ENCODE measurements at places on chromosomes 4 and X.

GRCh38 chr4:118942465-118942864 lies 53.8 kb downstream of the SYNPO2 start:
- H3K36me3 ChIP-seq = no peaks in the 10 kb centered on the region
- no peak overlapping the region for H3K4me3 ChIP-seq
- DNase-seq = no peak

- no peaks in the 10 kb centered on the region for H3K4me1 ChIP-seq
- H3K27me3 ChIP-seq = no peaks in the 10 kb centered on the region
- H3K27ac ChIP-seq = no peak overlapping the region
- H3K4me3 ChIP-seq = no peak overlapping the region
- H3K36me3 ChIP-seq = no peaks in the 10 kb centered on the region
These were observed 269.7 kb upstream of the LCORL start for GRCh38 chr4:18291256-18291655.

DNA sequence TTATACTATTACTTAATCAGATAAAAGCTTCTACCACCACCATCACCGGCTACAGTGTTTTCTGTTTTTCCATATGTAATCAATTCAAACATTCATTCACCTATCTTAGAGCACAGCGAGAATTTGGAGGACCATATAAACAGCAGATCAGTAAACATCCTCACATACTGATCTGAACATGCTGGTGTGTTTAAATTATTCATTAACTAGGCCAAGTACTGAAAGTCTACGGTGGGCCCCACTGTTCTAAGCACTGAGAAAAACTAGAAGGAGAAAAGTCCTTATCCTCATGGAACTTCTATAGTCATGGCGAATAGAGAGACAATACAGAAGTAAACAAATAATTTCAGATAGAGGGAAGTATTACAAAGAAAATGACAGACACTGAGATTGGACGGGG lies 176.6 kb downstream of the NR3C2 start:
- no peaks in the 10 kb centered on the region for H3K27me3 ChIP-seq
- H3K4me3 ChIP-seq = no peak overlapping the region
- no peak for DNase-seq
- H3K27ac ChIP-seq = no peak overlapping the region

GRCh38 chr4:156191044-156191781 lies 237.5 kb upstream of the CTSO start:
- H3K36me3 ChIP-seq = no peaks in the 10 kb centered on the region
- no peak overlapping the region for H3K4me3 ChIP-seq
- no peaks in the 10 kb centered on the region for H3K27me3 ChIP-seq
- H3K27ac ChIP-seq = no peak overlapping the region

DNA sequence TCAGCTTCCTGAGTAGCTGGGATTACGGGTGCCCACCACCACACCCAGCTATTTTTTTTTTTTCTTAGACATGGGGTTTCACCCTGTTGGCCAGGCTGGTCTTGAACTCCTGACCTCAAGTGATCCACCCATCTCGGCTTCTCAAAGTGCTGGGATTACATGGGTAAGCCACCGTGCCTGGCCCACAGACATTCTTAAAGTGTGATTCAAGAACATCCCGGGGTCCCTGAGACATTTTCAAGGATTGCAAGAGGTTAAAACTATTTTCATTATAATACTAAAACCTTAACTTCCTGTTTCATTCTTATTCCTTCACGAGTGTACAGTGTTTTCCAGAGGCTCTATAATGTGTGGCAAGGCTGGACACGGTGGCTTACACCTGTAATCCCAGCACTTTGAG lies 318.7 kb downstream of the CAMK2D start:
- H3K4me1 ChIP-seq = no peaks in the 10 kb centered on the region
- H3K36me3 ChIP-seq = no peaks in the 10 kb centered on the region
- DNase-seq = no peak
- H3K27me3 ChIP-seq = no peaks in the 10 kb centered on the region
- H3K27ac ChIP-seq = no peak overlapping the region

DNA sequence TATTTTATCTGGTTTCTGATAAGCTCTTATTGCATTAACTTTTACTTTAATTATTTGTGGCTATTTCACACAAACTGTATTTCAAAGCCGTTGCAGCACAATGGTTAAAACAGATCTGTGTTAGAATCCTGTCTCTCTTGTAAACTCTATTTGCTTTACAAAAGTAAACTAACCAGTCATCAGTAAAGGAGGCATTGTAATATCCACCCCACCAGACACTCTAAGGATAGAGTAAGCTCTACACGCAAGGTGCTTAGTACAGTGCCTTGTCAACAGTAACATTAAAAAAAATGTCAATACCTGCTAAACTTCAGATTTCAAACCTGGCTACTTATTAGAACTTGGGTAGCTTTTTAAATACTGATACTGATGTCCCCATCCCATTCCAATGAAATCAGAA lies 228.4 kb downstream of the RCHY1 start:
- H3K36me3 ChIP-seq = no peaks in the 10 kb centered on the region
- H3K27me3 ChIP-seq = no peaks in the 10 kb centered on the region
- H3K27ac ChIP-seq = no peak overlapping the region
- no peak for DNase-seq
- no peaks in the 10 kb centered on the region for H3K4me1 ChIP-seq

DNA sequence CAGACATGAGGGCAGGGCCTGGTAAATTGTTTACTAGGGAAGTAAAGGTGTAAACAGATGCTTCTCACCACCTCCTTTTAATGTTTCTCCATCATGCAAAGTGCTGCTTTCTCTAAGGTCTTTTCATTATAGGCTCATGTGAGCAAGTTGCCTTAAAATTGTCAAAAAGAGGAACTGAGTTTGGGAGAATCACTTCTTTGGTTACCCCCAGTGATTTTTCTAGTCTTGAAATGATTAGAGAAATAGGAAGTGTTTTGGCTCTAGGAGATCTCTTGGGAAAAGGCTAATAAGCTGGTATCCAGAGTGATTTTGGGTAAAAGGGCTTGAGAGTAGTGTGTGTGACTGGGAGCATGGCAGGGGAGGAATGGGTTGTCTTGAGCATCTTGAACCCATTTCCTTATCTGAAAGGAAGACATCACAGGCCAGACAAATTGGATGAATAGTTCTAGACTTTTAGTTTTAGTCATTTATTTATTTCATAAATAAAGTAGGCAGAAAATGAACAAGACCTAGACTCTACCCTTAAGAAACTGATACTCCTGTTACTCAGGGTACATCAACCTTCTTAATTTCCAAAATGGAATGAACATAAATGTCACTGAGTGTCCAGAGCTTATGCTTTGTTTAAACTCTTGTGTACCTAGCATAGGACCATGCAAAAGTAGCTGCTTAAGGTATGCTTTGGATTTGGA lies 14.2 kb downstream of the GRPR start:
- no peak overlapping the region for H3K4me3 ChIP-seq
- no peak for DNase-seq
- H3K36me3 ChIP-seq = no peaks in the 10 kb centered on the region
- no peaks in the 10 kb centered on the region for H3K27me3 ChIP-seq
- no peak overlapping the region for H3K27ac ChIP-seq
- no peaks in the 10 kb centered on the region for H3K4me1 ChIP-seq

DNA sequence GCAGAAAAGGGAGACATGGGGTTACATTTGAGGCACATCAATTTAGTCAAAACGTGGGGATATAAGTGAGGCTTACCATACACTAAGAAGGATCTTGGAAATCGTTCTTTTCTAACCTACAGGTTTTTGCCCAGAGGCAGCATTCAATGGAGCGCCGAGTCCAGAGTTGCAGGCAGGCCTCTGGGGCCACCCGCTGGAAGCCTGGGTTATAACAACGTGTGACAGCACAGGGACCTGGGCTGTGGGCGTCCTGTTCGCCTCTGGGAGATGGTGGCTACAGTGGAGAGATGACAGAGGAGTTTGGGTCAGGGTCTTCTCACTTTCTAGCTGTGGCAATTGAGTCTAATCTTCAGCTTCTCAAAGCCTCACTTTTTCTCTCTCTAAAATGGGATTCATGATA lies 53.9 kb downstream of the ENPP6 start:
- no peaks in the 10 kb centered on the region for H3K4me1 ChIP-seq
- DNase-seq = no peak

DNA sequence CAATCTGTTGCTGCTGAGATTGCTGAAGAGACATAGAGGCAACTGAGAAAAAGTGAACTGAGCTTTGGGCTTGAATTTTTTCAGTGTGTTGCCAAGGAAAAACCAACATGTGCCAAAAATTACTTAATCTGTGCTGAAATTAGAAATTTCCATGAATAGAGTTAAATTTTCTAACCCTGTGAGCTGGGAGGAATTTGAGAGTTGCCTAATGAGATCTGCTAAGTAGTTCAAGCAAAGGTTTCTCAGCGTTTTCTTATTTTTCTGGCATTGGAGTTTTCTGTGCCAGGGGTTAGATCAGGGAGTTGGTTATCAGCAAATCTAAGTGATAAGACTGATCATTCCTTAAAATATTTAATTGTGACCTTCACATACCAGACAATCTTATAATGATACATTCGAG lies 457.5 kb upstream of the GNPDA2 start:
- no peaks in the 10 kb centered on the region for H3K4me1 ChIP-seq
- no peaks in the 10 kb centered on the region for H3K36me3 ChIP-seq
- no peak overlapping the region for H3K4me3 ChIP-seq
- no peaks in the 10 kb centered on the region for H3K27me3 ChIP-seq
- DNase-seq = no peak
- no peak overlapping the region for H3K27ac ChIP-seq

DNA sequence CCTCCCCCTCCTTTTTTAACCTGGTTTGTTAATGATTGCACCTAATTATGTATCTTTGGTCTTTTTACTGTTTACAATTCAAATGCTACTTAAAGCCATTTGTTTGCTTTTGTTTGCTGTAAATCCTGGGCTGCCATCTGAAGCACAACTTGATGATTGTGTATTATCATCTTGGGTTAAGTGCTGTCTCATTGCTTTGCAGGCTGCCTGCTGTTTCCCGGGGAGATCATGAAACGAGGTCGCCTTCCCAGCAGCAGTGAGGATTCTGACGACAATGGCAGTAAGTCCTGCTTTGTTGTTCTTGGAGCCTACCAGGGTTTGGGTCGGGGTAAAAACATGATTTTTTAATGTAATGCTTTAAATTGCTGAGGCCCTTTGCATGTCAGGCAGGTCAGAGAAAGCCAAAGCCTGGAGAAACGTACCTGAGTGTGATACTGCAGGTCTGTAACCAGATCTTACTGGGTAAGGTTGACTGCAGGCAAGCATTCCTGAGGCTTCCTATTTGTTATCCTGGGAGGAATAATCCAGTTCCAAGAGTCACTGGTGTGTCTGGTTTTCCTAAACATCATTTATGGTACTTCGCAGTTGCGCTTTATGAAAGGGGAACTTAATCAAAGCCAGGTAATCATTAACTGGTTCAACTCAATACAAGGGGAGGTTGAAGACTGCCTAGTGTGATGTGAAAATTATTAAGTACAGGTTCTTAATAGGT lies 22.2 kb downstream of the JADE1 start:
- H3K36me3 ChIP-seq = no peaks in the 10 kb centered on the region
- no peak overlapping the region for H3K4me3 ChIP-seq
- no peak for DNase-seq
- H3K27me3 ChIP-seq = no peaks in the 10 kb centered on the region

DNA sequence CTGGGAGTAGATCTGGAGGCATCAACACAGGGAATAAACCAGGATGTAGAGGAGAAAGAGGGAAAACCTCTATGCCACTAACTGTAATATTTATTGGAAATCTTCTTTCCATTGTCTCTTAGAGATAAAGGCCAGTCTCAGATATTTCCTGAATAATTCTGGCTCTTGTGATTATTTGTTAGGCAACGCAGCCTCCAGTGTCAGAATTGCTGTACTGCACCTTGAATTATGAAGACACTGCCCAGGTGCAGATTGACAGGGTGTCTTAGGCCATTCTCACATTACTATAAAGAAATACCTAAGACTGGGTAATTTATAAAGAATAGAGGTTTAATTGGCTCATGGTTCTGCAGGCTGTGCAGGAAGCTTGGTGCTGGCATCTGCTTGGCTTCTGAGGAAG lies 100.7 kb upstream of the ZDHHC15 start:
- H3K27me3 ChIP-seq = no peaks in the 10 kb centered on the region
- H3K4me1 ChIP-seq = no peaks in the 10 kb centered on the region
- H3K4me3 ChIP-seq = no peak overlapping the region
- no peaks in the 10 kb centered on the region for H3K36me3 ChIP-seq
- no peak overlapping the region for H3K27ac ChIP-seq

- H3K36me3 ChIP-seq = no peaks in the 10 kb centered on the region
- H3K4me3 ChIP-seq = no peak overlapping the region
- no peaks in the 10 kb centered on the region for H3K4me1 ChIP-seq
These were observed 147.5 kb upstream of the ANK2 start for GRCh38 chr4:112901962-112902411.

DNA sequence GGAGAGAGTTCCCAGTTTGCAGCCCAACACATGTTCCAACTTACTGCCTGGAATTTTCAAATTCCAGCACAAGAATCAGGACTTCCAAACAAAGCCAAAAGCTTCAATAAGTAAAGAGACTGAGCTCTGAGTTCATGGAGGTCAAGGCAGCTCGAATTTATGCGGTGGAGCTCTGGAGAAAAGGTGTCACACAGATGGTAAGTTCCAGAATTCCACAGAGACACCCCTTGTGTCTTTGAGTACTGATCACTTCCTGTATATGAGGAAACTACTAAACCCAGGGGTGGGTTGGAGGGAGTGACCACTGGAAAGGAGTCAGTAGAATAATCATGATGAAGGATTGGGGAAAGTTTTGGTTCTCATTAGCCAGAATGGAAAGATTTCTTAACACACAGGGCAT lies 118.5 kb upstream of the GUCY1A1 start:
- DNase-seq = no peak
- no peaks in the 10 kb centered on the region for H3K36me3 ChIP-seq
- H3K4me3 ChIP-seq = no peak overlapping the region
- H3K4me1 ChIP-seq = no peaks in the 10 kb centered on the region
- H3K27me3 ChIP-seq = no peaks in the 10 kb centered on the region
- no peak overlapping the region for H3K27ac ChIP-seq

GRCh38 chr4:187715466-187715865 lies 280.1 kb upstream of the ZFP42 start:
- H3K4me3 ChIP-seq = no peak overlapping the region
- H3K27ac ChIP-seq = no peak overlapping the region
- no peaks in the 10 kb centered on the region for H3K4me1 ChIP-seq
- H3K27me3 ChIP-seq = no peaks in the 10 kb centered on the region

DNA sequence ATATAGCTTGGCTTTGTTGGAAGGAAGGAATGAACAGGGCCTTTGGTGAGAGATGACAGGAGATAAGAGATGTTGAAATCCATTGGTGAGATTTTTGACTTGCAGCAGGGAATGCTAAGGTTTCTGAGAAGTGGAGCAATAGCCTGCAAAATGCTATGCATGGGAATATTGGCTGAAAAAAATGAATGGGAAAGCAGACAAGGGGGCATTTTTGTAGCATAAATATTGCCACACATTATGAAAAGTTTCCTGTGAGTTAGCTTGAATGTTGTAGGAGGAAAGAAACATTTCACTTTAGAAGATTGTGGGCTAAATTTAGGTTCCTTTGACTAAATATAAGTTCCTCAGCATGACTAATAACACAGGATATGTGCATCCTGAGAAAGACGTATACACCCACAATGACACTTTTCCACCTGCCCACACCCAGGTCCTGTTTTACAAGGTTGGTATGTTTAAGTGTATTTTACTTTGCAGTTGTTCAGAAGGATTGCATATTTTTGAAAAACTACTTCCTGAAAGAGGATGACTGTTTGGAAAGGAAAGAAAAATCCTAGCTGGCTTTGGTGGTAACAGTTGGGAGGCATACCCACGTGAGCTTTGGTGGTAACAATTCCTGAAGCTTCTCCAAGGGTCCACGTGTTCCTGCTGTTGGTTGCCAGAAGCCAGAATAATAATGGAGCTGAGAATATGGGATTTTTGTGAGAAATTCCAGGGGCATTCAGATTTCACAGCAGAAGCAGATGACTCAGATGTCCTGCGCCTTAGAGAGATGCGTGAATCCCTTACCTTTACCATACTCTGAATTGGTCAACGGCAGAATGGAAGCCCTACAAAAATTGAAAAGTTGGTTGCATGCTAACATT lies 28.5 kb downstream of the PHEX start:
- H3K27ac ChIP-seq = no peak overlapping the region
- no peak for DNase-seq
- H3K36me3 ChIP-seq = no peaks in the 10 kb centered on the region
- H3K4me1 ChIP-seq = no peaks in the 10 kb centered on the region
